ENCODE measurements at places on chromosomes 4 and X. TPM values are rescaled to one million over a fixed set of nuclear protein-coding genes. Genes with fewer than 3 reads are reported as not detected.

Gene PRR32
- not detected for total RNA-seq

Gene FAM156B
- total RNA-seq = 7.9 TPM

Gene BEX2
- total RNA-seq = 11.6 TPM

Gene PLAC8
- 0.94 TPM for total RNA-seq

Gene IL13RA2
- 0.60 TPM for total RNA-seq

Gene SPATA4
- total RNA-seq = 0.14 TPM

Gene TRPC5OS
- not detected for total RNA-seq

Gene POLN
- total RNA-seq = 0.71 TPM

Gene GAGE2A
- total RNA-seq = not detected

Gene GALNT7
- 23.7 TPM for total RNA-seq

Gene TLL1
- 0.11 TPM for total RNA-seq

Gene IGFBP7
- 188 TPM for total RNA-seq

Gene NXF2
- total RNA-seq = not detected

Gene RIPPLY1
- total RNA-seq = not detected

Gene CXCL1
- 4.3 TPM for total RNA-seq

Gene ATG4A
- total RNA-seq = 8.4 TPM

Gene USP26
- not detected for total RNA-seq

Gene COL4A6
- 16.9 TPM for total RNA-seq

Gene CACNA1F
- total RNA-seq = not detected

Gene RGS12
- total RNA-seq = 11.5 TPM

Gene LINC00632
- total RNA-seq = 1.3 TPM

Gene GABRB1
- not detected for total RNA-seq

Gene C4orf50
- not detected for total RNA-seq

Gene HOPX
- total RNA-seq = not detected

Gene GPR173
- total RNA-seq = not detected

Gene VSIG1
- 0.12 TPM for total RNA-seq

Gene PGK1
- 560 TPM for total RNA-seq

Gene FHIP1A
- 0.06 TPM for total RNA-seq
